ENCODE measurements at places on chromosomes 6 and 20. TPM values are rescaled to one million over a fixed set of nuclear protein-coding genes. Genes with fewer than 3 reads are reported as not detected.

ACTL10 gene
- 0.93 TPM for total RNA-seq

CFAP61 gene
- 0.61 TPM for total RNA-seq

SLC17A2 gene
- total RNA-seq, result not detected

ENPP4 gene
- total RNA-seq, result 21.1 TPM

IRF4 gene
- total RNA-seq, result 6.3 TPM

SRC gene
- 23.9 TPM for total RNA-seq

GRM1 gene
- total RNA-seq, result not detected

SLC17A3 gene
- total RNA-seq, result not detected

FAM209A gene
- 0.45 TPM for total RNA-seq

APOBEC2 gene
- not detected for total RNA-seq

ZC2HC1B gene
- total RNA-seq, result not detected

CTCFL gene
- 0.16 TPM for total RNA-seq

MAS1L gene
- not detected for total RNA-seq

C6orf132 gene
- 1.3 TPM for total RNA-seq

ENPP5 gene
- total RNA-seq, result 0.67 TPM

ATXN1 gene
- 36.0 TPM for total RNA-seq

All from mesenteric fat pad (tissue), 1 donor.